Anterior cingulate cortex (tissue), 58 donors: ENCODE measurements at places on chromosomes 11 and 22.

GRCh38 chr11:111499483-111499882 lies 12.7 kb downstream of the BTG4 start:
- DNase-seq: no peak

GRCh38 chr11:126418887-126419286 lies 63.4 kb downstream of the ST3GAL4 start:
- DNase-seq: no peak

DNA sequence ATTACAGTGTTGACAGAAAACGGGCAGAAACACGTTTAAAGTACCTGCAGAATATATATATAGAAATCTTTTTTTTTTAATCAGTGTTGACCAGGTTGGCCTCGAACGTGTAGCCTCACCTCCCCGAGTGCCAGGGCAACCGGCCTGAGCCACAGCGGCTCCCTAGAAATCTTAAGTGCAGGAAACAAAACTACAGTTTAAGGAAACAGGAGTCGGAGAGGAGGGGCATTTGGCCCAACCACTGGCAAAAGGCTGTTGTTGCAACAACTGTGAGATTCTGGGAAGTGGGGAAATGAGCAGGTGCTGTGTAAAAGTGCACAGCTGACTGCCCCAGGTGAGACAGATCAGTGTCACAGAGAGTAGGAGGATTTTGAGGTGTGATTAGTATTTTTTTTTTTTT lies 3.7 kb downstream of the YWHAH start:
- DNase-seq: no peak

DNA sequence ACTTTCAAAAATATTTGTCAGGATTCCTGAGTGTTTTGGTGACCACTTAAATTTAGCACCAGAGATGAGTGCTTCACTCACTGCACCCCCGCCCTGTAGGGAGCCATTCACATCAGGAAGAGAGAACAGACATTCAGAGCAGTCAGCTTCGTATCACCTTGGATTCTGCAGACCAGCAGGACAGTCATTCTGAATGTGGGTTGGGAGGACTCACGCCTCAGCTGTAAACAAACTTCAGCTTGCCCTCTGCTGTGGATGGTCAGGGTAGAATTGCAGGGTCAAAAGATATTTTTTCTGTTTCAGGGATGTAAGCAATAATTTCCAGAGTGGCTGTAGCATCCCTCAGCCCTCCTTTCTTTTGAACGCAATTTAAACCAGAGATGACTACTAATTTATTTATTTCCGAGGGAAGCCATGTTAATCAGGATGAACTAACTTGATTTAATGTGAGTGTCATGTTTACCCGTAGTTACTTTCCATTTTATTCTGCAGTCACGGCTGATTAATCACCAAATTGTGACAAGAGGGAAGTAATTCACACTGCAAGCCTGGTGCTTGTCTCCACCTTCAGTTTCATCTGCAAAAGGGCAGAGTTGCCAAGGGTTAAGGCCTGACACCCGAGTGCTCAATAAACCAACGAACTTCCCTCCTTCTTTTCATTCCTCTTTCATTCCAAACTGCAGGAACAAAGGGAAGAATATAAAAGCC lies 174.2 kb upstream of the DDI1 start:
- no peak for DNase-seq

DNA sequence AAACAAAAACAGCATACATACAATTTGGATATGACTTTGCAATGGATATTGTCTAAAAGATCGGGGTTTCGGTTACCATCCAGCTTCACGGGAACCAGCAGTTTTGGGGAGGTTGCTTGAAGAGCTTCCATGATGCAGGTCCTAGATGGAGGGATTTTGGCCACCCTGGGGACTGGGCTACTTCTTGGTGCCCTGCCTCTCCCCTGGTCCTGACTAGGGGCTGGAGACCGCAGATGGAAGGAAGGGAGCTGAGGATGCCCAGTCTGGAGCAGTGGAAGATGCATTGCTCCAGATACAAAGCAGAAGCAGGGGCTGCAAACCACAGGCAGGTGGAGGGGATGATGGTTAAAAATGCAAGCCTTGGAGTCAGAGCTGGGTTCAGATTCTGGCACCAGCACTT lies 13.5 kb downstream of the SOX10 start:
- no peak for DNase-seq

- DNase-seq: no peak
Measured at GRCh38 chr11:59698506-59698905, 15.1 kb downstream of the OR10V1 start.

- no peak for DNase-seq
Measured at GRCh38 chr11:114438303-114438702, 964 bp upstream of the REXO2 start.

- no peak for DNase-seq
Measured at GRCh38 chr11:29943347-29943746, 73.5 kb downstream of the KCNA4 start.

DNA sequence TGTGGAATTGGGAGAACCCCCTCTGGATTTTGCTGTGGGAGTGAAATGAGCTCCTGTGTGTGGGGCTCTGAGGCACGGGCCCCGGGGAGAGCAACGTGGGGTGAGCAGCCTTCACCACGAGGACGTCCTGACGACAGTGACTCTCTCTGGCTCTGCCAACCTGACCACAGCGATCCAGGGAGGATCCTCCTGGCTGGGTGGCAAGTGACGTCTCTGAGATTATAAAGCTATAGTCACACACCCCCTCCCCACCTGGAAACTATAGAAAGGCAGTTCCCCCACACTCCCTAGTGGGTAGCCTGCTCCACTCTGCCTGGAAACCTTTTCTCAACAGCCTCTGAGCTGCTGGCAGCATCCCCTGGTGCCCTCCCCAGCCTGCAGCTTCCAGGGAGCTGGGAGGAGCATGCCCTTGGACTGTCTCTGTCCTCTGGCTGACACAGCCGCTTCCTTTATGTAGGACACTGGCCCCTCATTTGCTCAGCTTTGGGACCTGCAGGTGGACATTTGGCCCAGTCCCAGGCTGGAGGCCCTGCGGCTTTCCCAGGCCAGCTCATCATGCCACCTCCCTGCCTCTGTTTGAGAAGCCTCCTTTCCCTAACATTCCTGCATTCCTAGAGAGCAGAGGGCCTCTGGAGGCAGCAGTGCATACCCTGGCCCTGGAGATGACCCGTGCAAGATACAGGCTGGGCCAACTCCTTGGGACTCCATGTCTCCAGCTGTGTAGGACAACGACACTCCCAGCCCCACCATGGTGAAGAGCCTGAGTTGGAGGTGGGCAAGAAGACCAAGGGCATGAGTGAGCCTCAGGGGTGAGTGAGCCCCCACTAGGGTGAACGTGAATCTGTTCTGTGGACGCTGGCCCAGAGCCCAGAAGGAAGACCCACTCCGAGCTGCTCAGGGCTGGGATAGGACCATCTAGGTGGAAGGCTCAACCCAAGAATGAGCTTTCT lies 314.0 kb downstream of the NTM start:
- no peak for DNase-seq

- DNase-seq: no peak
Measured at GRCh38 chr11:45856044-45856468, 8.8 kb downstream of the CRY2 start.

DNA sequence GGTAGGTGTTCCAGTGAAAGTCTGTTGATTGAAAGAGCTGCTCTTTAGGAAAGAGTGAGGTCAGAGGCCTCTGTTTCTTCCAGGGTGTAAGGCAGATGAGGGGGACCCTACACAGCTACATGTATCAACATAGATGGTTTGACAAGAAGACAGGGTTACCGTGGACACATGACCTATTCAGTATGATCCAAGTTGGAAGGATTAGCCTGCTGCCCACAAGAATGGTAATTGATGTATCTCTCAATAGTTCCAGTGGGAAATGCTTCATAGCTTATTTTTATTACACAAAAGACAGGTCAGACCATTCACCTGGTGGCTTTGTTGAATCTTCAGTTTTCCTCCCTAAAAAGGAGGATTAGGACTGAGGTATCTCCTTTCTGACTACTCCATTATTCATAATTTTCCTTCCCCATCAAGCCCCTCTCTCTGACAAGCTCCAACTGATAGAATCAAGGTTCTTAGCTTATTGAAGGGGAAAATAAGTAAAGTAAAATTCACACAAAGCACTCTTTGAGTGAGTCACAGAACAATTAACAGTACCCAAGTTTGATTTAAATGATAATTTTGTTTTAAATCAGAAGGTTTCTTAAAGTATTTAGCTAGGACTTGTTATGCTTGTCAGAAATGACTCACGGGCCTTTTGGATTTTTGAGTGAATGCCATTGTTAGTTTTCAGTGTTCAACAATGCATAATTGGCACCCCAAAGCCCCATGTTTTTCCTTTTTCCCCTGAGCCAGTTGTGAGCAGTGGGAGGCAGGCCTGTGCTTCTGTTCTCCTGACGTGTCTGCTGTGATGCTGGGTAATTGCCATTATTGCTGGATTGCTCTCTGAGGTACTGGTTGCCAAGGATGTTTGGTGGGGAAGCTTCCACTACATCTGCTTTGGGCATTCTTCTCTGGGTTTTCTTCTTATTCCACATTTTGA lies 373.2 kb downstream of the DDX10 start:
- peak; percentile 9 for DNase-seq

- no peak for DNase-seq
Measured at GRCh38 chr11:7977232-7977917, 9.8 kb upstream of the EIF3F start.

DNA sequence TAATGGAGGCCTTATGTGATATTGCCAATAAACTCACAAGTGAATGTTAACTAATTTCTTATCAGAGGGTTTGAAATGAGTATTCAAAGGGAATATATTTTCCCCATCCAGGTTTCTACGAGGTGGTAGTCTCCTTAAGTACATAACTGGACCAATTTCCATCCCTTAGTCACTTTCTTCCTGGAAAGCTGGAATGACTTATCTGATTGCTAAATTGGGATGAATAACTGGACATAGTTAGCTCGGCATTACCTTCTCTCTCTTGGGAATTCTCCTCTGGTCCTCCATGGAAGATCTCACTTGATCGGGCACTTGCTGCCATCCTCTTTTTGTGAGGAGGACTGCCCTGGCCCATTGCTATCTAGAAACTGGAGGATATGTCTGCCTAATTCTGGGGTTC lies 109.1 kb downstream of the TRPC6 start:
- DNase-seq: no peak

- DNase-seq: no peak
Measured at GRCh38 chr11:129933262-129933661, 37.9 kb upstream of the NFRKB start.

DNA sequence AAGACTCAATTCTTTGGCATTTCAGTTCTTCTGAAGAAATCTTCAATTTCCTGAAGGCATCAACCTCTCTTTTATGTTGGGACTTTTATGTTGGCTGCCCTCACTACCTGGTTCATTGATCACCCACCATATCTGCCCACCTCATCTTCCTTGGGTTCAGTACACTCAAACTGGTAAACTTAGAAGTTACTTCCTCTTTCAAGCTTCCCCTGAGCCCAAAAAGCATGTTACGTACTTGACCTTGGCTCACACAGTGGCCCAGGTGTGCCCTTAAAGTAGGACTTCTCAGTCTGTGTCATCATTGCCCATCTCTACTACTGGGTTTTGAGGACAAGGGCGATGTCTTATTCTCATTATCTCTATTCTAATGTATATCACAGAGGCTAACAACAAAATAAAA lies 86.1 kb downstream of the GRIA4 start:
- DNase-seq: no peak

DNA sequence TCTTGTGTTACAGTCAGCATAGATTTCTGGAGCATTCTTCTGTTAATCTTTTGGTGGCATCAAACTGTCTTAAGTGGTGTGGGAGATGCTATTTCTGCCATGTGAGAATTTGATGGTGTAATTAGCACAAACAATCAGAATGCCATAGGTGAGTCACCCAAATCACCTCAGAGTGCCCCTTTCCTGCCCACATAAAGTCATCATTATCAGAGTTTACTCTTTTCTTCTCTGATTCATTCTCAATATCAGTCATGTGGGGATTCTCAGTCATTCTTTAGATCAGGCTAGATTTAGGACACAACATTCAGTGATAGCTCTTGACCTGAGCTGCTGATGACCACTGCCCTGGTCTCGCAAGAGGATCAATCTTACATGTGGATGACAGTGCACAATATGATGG lies 23.7 kb upstream of the MS4A6A start:
- DNase-seq: no peak

GRCh38 chr11:95067039-95067840 lies 521 bp downstream of the SRSF8 start:
- peak; percentile 83 for DNase-seq

- no peak for DNase-seq
Measured at GRCh38 chr22:19720999-19721329, 2.4 kb upstream of the GP1BB start.

GRCh38 chr11:59759900-59760299 lies 4.7 kb downstream of the STX3 start:
- DNase-seq: no peak

GRCh38 chr22:20644071-20644642 lies 129.8 kb upstream of the SERPIND1 start:
- no peak for DNase-seq

DNA sequence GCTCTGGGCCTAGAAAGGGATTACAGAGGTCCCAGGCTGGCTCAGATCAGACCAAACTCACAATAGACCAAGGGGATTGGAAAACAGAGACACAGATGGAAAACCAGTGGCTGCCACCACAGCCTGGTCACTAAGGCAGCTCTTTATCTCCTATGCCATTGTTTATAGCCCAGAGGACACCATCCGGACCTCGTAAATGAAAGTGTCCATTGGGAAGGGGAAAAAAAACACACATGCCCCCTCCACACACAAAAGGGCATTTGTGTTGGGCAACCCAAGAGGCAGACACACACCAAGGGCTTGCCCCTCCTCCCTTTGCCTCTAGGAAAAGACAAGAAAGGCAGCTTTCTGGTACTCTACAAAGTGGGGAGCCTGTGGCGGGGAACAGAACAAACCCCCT lies 85.9 kb downstream of the GAB2 start:
- no peak for DNase-seq

- no peak for DNase-seq
Measured at GRCh38 chr22:46229701-46230100, 20.4 kb downstream of the CDPF1 start.
